ENCODE measurements at places on chromosomes 13 and 19.

GRCh38 chr19:35832054-35832453 lies 19.4 kb upstream of the PRODH2 start:
- DNase-seq, result no peak

DNA sequence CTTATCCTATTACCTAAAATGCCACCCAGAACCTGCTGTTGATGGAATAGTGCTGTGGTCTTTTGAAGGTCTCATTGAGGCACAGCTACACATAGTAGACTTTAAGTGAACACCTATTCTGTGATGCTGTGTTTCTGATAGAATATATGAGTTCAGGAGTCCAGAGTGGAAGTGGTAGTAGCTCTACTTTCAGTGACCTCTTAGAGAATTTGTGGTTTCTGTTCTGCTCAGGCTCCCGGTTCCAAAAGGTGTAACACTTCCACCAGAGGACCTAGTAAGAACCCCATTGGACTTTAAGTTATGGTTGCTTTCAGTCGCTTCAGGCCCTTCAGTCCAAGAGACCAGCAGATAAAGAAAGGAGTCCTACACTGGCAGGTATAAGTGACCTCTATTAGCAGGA lies 11.4 kb upstream of the MYCBP2 start:
- no peak for DNase-seq

- no peak for DNase-seq
These were observed 74.2 kb downstream of the TRPM4 start for GRCh38 chr19:49231804-49232203.

DNA sequence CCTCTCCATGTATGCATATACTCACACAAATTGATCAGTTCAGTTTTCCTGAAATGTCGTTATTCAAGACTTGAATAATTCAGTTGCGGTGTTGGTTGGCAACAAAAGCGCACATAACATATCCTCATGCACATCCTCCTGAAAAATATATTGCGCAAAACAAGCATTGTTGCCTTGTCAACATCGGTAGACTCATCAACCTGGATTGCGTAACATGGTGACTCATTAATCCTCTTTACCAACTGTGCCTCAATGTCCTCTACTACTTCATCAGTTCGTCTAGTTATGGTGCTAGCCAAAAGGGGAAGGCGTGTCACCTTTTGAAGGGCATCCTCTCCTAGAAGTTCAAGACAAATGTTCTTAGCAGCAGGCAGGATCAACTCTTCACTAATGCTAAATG lies 357.7 kb downstream of the LMO7 start:
- DNase-seq, result no peak

DNA sequence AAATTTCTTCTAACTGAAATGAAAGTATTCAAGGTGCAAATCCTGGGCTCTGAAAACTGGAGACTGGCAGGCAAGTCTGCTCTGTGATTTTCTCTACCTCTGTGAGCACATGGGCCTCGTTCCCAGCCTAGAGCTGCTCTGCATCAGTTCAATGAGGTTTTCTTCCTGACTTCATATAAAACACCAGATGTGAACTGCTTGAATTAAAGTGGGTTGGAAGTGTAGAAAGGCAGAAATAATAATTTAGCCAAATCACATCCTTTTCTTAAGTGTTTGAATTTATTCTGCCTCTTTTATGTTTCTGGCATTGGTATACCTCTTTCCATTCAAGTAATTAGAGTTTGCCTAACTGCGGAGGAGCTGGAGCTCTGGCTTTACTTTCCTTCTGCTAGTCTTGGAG lies 540.8 kb downstream of the OLFM4 start:
- DNase-seq, result no peak

GRCh38 chr13:91655731-91656130 lies 257.3 kb downstream of the GPC5 start:
- no peak for DNase-seq

- DNase-seq, result no peak
These were observed 15.9 kb upstream of the RNF17 start for GRCh38 chr13:24748061-24748400.
